Stimulated activated CD8-positive, alpha-beta memory T cell treated with anti-CD3 and anti-CD28 coated beads, Interleukin-4, amount 100 ng/mL, for 1 hour (primary cell): ENCODE measurements at places on chromosomes 12 and 14.

DNA sequence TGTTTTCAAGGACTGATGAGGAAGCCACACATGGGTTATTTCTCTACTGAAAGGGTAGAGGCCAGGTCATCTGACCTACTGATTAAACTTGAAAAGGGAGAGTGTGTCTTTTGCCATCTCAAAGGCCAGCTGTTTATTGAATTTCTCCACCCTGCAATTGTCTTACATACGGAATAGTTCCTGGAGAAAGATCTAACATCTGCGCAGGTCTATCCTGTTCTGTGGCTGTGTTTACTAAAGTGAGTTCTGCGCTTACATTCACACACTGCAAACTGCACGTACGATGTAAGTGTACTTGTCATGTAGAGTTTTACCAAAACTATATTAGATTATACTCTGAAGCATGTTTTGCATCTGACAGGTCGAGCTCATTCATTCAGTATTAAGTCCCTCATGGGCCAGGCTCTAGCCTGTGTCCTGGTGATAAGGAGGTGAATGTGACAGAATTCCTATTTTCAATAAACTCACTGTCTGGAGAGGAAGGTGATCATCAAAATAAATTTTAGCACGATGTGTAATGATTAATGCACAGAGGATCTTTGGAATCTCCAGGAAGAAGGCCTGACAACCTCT lies 96.6 kb downstream of the PRKCH start:
- DNase-seq = no peak

GRCh38 chr14:60008042-60008441 lies 83.7 kb upstream of the PCNX4 start:
- DNase-seq = no peak

DNA sequence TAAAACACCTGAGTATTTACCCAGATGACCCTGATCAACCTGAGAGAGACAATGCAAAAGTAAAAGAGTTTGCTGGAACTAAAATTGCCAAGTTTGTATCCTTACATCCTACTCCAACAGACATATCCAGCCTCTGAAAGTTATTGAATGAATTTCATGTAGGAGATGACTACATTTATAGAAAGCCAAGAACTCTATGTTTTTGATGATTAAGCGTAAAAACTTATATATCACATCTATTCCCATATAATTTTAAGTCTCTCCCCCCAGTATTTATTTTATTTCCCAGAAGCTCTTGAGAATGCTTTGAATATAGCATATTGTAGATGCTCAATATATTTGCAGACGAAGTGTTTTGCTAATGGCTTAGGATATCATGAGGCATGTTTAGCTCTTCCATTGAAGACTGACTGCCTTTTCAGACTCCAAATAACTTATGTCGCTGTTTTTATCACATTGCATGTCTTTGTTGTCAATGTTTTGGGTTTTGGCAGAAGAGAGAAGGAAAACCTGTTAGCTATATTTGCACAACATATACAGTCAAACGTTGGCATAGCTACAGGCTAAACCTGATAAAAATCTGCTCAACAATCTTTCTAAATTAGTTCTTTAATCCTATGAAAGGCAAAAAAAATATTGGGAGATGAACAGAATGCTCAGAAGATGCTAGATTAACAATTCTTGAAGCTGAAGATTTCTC lies 213.6 kb downstream of the DIO2 start:
- DNase-seq = no peak

DNA sequence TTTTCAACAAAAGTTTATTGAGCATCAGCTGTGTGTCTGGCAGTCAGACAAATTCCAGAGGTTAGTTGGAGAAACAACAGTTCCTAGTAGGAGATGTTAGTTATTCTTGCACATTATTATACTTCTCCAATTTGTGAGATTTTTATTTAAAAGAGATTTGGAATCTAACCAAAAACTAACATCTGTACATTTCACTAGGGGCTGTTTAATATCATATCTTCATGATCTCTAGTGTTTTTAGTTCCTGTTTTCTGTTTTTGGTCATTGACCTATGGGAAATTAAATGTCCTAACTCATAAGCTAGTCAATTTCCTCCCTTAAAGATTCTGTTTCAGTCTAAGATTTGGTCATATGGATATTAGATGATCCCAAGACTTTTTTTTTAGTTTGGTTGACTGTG lies 34.1 kb upstream of the KLHDC2 start:
- DNase-seq = no peak

GRCh38 chr12:95262808-95263207 lies 45.2 kb downstream of the VEZT start:
- DNase-seq = no peak

- no peak for DNase-seq
These were observed 156.3 kb upstream of the PZP start for GRCh38 chr12:9364224-9365176.

DNA sequence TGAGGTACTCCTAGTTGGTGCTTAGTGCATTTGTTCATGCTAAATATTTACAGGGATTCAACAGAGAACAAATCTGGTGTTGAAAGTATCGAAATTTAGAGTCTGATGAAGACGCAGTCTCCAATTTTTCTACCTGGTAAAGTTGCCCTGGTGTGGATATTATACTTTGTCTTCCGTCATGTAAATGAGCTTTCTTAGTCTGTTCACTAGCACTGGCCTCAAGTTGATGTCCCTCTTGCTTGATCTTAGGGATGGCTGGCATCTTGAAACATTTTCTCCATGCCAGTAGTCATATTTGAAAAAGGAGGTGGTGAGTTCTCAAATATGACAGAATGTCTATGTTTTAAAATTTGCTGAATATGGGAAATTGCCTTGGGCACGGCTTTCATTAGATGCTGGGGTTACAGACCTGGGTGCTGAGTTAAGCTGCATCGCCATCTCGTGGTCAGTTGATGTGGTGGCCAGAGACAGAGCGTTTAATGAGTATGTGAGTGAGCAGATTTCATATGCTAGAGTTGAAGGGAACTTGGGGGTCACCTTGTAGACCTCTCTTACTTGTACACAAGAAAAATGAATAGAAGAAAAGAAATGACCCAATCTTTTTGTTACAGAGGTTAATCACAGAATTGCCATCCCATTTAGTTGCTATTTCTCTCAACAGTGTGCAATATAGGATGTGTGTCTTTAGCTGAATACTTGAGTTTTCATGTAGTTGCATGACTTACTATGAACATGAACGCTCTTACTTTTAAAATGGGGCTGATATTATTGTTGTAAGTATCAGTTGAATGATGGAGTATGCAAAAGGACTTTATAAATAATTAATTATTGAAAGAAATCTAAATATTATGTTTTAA lies 172.8 kb upstream of the DCN start:
- DNase-seq = no peak
